Karpas-422 (cell line): ENCODE measurements at places on chromosomes 13 and 19. TPM values are rescaled to one million over a fixed set of nuclear protein-coding genes. Genes with fewer than 3 reads are reported as not detected.
A peak's percentile ranks its signal among the peaks of the same experiment; 100 is the strongest.

GRCh38 chr13:34152996-34153395, 335.0 kb downstream of the RFC3 start:
- no peak overlapping the region for H3K27ac ChIP-seq
- DNase-seq, result no peak
- no peaks in the 10 kb centered on the region for H3K36me3 ChIP-seq
- no peak overlapping the region for H3K4me3 ChIP-seq
- no peaks in the 10 kb centered on the region for H3K27me3 ChIP-seq
- H3K4me1 ChIP-seq, result no peaks in the 10 kb centered on the region

GRCh38 chr13:66347486-66348117, 882.5 kb downstream of the PCDH9 start:
- no peak overlapping the region for H3K4me3 ChIP-seq
- H3K36me3 ChIP-seq, result no peaks in the 10 kb centered on the region
- DNase-seq, result no peak
- no peaks in the 10 kb centered on the region for H3K4me1 ChIP-seq
- no peak overlapping the region for H3K27ac ChIP-seq

DNA sequence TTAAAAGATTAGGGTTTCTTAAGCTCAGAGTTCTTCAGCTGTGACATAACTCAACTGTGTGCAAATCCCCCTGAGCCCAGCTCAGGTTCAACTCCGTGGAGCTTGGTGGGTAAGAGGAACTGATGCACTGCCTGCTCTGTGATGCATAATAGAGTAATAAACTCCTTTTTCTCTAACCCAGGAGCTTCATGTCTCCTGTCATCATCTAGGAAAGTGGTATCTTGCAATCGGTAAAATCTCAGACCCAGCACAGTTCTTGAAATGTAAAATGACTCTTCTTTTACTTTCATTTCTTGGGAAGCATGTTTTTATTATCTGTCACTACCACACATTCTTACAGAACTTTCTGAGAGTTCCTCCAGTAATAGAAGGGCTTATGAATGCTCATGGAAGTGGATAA, 123.8 kb upstream of the PCDH9 start:
- no peak overlapping the region; the same call in 1 of the 2 replicates for H3K4me3 ChIP-seq
- no peak overlapping the region for H3K27ac ChIP-seq
- peak; percentile 62 for DNase-seq
- H3K4me1 ChIP-seq, result peaks cover 26% of the 10 kb centered on the region
- H3K27me3 ChIP-seq, result no peaks in the 10 kb centered on the region
- no peaks in the 10 kb centered on the region for H3K36me3 ChIP-seq

DNA sequence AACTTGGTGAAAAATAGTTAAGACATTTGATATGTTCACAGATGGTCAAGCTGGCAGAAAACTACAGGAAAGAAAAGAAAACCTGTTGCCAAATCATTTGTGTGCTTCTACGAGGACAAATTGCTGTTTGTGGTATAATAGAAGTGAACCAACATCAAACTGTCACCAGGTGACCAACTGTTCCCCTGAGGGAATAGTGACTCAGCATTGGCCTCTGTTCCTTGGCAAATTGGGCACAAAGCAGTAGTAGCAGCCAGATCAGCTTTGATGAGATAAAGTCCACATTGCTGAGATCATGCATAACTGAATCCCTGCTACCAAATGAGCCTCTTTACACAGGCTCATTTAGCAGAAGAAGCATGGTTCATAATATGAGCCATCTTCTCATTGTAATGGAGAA, 103.5 kb downstream of the POSTN start:
- no peak overlapping the region for H3K4me3 ChIP-seq
- no peaks in the 10 kb centered on the region; the same call in 1 of the 2 replicates for H3K27me3 ChIP-seq

DNA sequence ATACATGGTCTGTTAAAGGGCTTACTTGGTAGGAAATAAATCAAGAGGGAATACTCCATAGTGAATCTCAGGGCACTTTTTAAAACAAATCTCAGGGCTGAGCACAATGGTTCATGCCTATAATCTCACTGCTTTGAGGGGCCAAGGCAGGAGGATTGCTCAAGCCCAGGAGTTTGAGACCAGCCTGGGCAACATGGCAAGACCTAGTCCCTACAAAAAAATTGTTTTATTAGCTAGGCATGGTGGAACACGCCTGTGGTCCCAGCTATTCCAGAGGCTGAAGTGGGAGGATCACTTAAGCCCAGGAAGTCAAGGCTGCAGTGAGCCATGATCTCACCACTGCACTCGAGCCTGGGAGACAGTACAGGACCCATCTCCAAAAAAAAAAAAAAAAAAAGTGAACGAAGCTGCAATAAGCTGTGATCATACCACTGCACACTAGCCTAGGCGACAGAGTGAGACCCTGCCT, 25.2 kb downstream of the ABCC4 start:
- H3K4me1 ChIP-seq, result peaks cover 22% of the 10 kb centered on the region
- no peak overlapping the region for H3K27ac ChIP-seq
- DNase-seq, result no peak
- no peaks in the 10 kb centered on the region for H3K27me3 ChIP-seq
- no peaks in the 10 kb centered on the region for H3K36me3 ChIP-seq

- H3K4me1 ChIP-seq, result no peaks in the 10 kb centered on the region
- no peak overlapping the region for H3K4me3 ChIP-seq
- no peaks in the 10 kb centered on the region for H3K36me3 ChIP-seq
- no peak overlapping the region for H3K27ac ChIP-seq
Observed at GRCh38 chr13:61728471-61728870, 312.8 kb upstream of the PCDH20 start.

The REEP6 gene
- 1.3 and 1.5 TPM in 2 replicates for total RNA-seq

The C13orf42 gene
- not detected in 2 replicates for total RNA-seq

The GZMM gene
- total RNA-seq, result 0.32 TPM in 1 of 2 replicates, not detected in the other

The MPND gene
- total RNA-seq, result 5.3 and 9.5 TPM in 2 replicates

The CERS1 gene
- total RNA-seq, result not detected in 2 replicates
